RWPE1 (cell line): ENCODE measurements at places on chromosomes 3 and 15.

DNA sequence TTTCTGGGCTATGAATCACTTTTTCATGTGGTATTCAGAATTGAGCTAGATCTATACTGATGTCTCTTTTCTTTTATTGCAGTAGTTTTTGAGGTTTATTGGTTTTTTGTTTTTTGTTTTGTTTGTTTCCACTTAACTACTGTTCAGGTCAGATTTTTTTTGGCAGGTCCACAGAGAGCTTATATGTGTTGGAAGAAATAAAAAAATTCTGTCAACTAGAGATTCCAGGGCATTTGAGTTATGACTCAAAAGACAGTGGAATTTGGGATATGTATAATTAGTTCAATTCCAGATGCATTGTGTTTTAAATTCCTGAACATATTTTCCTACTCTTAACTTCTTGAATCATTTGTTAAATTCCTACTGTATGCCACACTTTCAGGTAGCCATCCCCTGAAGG is 727.2 kb downstream of the SI start:
- DNase-seq = no peak

DNA sequence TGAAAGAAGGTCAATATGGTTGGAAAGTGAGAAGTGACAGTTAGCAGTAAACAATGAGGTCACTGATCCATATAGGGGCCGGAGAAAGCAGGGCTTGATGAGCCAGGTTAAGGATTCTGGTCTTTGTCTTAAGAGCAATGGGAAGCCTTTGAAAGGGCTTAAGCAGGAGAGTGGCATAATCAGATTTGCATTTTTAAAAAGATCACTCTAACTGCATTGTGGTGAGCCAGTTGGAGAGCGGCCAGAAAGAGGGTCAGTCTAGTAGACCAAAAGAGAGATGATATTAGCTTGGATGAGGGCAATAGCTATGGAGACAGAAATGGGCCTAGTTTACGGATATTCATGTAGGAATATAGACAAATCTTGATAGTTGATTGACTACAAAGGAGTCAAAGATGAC is 46.6 kb downstream of the CPNE4 start:
- DNase-seq = no peak

- no peak for DNase-seq
Observed at GRCh38 chr15:100096700-100097099, 245.1 kb downstream of the ADAMTS17 start.

DNA sequence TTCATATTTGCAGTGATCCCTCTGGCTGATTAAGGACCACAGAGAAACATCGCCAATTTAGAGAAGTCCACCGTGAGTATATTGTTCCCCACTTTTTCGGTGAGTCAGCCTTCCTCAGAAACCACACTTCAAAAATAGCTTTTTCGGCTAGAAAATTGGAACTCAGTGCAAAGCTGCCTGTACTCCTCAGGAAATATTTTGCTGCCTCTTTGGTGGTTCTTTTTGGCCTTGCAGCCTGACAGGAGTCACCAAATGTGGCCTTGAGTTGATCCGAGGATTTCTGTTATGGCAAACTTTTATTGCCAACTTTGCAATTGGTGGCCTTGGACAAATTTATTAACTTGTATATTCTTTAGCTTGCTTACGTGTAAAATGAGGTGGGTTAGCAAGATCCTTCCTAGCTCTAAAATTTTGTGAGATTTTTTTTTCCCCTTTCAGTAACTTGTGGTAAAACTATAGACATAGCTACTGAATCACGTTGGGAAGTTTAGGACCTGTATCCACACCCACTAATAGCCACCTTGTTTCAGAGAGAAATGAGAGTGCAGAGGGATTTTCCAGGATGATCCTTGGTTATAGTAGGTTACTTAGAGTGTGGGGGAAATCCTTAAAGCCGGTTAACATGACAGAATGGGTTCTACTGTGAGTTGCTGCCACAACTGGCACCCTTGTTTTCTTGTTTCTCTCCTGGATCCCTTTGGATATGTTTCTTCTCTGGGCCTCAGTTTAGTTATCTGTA is 9.9 kb downstream of the ARL6IP5 start:
- DNase-seq = no peak
